ENCODE measurements at places on chromosomes 13 and 19.
A peak's percentile ranks its signal among the peaks of the same experiment; 100 is the strongest.

- no peak for DNase-seq
Measured at GRCh38 chr13:27028683-27029480, 142.7 kb downstream of the USP12 start.

DNA sequence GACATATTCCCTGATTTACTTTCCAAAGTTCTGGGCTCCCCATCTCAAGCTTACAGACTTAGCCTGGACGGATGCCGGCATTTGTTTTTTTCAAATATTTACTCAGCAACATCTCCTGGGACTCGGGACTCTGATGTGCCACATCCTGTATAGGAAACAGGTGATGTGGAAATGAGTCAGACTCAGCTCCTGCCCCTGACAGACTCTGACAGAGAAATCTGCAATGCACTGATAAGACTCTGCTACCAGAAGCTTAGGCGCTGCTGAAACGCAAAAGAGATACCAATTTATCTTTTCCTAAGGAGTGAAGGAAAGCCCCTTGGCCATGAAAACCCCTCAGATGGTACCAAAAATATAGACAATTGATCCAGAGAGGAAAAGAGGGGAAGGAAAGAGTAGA is 16.2 kb downstream of the LAIR2 start:
- DNase-seq: no peak

- DNase-seq: no peak
Measured at GRCh38 chr13:90070362-90070761, 1277.1 kb upstream of the MIR17HG start.

DNA sequence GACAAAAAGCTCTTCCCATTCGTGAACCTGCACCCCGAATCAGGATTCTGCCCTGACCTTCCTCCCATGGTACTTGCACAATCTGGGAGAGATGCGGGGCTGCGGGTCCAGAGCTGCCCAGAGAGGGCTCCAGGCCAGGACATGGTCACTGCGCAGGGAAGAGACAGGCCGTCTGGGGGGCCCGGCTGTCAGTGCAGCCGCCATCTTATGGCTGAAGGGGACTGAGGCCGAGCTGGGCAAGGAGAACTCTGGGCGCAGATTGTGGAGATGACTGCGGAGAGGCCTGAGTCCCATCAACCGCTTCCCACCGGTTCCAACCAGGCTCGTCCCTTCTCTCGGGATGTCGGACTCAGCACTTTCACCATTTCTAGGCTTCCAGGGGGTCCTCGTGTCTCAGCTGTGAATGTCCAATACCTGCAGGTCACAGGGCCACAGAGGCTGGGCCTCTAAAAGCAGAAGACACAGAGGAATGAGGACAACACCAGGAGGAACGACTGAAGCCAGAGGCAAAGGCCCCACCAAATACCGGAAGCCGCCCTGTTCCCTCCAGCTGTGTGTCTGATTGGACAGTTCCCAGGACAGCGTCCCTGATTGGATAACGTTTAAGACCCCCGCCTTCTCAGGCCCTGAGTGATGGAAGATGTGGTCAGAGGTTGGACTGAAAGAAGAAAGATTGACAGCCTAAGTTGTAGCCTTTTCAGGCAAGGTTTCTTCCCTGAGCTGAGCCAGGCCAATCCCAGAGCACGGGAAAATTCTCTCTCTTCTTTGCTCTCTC is 117.1 kb upstream of the ZNF91 start:
- DNase-seq: no peak

- no peak for DNase-seq
Measured at GRCh38 chr13:100392709-100393630, 195.6 kb downstream of the GGACT start.

DNA sequence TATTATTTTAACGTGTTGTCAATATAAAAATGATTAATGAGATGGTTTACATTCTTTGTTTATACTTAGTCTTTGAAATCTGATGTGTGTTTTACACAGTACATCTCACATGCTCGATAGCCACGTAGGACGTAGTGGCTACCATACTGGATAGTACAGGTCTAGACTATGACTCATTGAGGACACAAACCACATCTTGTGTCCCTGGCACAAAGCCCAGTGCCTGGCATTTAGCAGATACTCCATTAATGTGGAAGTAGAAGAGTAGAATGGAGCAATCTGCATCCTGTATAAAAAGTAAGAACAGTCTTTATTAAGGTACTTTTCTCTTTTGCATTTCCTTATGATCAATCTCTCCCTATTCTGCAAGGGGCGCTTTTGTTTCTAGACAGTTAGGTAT is 49.0 kb upstream of the FRY start:
- peak; percentile 57 for DNase-seq

DNA sequence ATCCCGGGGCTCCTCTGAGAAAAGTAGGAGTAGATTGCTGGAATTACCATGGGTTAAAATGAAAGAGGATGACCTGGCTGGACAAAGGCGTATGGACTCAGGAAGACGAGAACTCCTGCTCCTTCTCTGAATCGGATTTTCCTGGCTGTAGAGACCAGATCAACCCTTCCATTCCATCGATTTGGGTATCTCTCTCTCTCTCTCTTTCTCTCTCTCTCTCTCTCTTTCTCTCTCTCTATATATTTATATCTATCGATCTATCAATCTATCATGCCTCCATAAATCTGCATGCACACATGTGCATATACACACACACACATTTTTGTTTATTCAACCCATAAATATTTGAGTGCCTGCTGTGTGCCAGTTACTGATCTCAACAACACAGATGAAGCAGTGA is 234.9 kb downstream of the LMO7 start:
- no peak for DNase-seq

DNA sequence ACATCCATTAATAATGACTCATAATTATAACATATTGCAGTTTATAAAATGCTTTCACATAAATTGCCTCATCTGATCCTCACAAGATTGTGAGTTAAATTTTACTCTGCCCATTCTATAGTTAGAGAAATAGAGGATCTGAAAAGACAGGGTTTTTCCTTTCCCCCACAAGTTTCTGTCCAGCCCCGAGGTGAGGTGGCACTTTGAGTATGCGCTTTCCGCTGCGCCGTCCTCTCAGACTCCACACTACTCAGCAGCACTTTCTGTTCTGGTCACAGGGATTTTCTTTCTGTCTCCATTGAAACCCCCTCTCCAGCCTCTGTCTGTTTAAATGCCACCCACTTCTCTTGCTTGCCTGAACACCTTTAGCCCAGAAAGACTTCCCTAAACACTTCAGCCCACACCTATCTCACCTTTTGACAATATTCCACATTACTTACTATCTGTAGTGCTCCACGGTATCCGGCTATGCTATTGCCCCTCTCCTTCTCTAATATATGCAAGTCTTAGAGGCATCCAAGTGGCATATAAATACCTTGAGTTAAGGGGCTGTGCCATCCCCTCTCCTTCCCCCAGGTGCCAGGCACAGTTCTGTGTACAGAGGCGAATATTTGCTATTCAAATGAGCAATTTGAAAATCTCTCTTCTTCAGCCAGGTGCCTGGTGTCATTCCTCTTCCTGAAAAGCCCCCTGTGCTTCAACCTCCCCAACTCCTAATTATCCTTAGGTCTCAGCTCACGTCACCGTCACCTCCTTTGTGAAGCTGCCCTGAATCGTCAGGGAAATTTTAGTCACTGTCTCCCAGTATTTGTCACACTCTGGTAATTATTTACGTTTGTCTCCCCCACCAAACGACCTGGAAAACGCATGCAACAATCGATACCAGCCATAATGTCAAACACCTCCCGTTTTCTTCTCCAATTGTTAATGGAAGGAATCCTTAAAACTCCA is 268.7 kb downstream of the NHLRC3 start:
- DNase-seq: no peak

- no peak for DNase-seq
Measured at GRCh38 chr13:31050486-31051400, 111.0 kb downstream of the HSPH1 start.

DNA sequence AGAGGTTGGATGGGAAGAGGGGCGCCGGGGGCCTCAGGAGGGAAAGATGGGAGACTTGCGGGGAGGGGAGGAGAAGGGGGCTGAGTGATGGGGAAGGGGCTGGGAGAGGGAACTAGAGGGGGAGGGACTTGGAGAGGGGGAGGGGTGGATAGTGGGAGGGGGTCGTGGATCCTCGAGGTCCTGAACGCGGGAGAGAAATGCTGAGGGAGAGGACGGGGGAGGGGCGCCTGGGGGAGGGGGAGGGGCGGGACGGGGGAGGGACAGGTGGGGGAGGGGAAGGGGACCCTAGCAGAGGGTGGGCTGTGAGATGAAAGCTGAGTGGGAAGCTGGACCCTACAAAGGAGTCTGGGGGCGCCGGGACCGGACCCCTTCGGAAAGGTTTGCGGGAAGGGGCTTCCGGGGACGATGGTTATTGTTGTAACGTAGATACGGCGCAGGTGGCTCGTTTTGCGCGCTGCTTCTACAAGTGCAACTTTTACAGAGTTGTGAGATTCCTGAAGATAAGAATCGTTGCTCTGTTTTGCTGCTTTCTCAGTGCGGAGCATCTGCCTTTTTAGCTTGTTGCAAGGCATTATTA is 418 bp downstream of the ZNF444 start:
- DNase-seq: no peak

- DNase-seq: no peak
Measured at GRCh38 chr13:99709134-99709533, 207.9 kb downstream of the TM9SF2 start.

DNA sequence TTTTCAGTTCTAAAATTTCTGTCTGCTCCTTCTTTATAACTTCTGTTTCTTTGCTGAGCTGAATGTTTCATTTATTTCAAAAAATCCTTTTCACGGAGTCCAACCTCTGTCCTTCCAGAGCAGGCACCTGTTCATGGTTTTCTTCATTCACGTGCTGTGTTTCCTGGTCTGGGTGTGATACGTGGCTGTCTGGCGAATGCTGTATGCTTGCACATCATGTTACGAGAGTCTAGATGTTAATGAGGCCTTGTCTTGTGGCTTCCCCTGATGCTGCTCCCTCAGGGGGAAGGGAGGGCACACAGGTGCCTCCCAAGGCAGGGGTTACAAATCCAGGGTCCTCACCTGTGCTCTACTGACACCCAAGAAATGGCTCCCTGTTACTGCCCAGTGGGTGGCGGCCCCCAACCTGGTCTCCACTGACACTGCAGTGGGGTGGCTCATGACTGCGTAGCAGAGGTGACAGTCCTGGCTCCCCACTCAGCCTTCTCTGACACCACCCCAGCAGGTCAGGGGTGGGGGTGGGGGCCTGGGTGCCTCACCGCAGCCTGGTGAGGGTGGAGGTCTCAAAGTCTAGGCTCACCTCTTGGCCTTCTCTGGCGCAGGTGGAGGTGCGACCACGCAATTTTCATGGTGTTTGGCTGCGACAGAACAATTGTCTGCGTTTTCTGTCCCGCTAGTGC is 20.1 kb upstream of the RAB20 start:
- DNase-seq: no peak

DNA sequence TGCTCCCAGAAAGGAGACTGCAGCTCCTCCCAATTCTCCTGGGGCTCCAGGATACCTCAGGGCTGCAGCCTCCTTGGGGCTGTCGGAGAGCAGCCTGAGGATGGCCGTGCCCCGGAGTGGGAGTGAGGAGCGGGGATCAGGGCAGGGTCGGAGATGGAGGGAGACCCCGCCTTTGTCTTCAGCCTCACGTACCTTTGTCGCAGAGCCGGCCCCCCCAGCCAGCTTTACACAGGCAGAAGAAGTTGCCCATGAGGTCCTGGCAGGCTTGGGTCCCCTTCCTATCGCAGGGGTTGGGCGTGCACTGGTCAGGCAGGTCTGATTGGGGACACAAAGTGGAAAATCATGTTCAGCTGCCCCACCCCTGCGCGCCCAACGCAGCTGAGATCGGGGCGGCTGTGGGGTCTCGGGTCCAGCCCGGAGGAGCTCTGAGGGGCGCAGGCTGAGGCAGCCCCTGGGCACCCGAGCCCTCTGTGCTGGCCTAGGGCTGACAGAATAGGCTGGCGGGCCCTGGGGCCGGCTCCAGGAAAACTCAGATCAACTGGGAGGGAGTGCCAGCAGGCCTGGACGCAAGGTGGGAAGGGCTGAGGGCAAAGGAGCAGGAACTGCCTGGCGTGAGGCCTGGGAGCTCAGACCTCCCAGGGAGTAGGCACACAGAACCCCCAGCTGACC is 24.2 kb downstream of the GAS6 start:
- no peak for DNase-seq

- DNase-seq: no peak
Measured at GRCh38 chr19:45442778-45443461, 19.2 kb upstream of the ERCC1 start.

DNA sequence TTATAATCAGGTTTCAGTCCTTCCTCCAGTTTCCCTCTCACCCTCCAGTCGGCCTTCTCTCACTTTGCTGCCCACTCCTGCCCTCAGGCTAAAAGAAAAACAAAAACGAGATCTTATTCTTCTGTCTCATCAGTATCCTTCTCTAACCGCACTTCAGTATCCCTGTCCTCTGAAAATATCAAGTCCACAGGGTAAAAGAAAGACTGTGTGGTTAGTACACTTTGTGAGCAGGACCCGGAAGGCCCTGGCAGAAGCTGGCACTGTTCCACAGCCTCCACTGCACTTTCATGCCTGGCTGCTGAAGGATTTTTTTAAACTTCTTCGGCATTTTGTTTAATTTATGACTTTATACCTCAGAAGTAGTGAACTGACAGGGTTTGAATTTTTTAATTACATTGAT is 51.8 kb downstream of the TM9SF2 start:
- DNase-seq: no peak

GRCh38 chr13:44969551-44970484 is 19.5 kb downstream of the NUFIP1 start:
- DNase-seq: peak; percentile 53

DNA sequence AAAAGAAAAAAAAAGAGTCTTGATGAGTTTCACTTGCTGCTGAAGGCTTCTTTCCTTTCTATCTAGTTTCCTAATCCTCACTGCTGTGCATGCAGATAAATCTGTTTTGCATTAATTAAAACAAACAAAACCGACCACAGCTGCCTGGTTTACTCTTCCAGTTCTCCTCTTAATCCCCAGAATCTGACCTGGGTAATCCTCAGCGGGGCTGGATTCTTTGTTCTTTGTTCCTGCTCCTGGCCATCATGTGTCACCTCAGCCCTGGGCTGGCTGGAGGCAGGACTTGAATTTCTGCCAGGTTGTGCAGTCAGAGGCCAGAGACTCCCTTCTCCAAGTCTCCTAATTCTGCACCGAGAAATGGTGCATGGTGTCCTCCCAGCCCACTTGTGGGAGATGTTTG is 52.2 kb upstream of the CYP4F8 start:
- no peak for DNase-seq

GRCh38 chr13:28743020-28743419 is 24.2 kb upstream of the SLC46A3 start:
- DNase-seq: no peak

GRCh38 chr13:41588448-41588847 is 131.1 kb downstream of the RGCC start:
- DNase-seq: no peak

- DNase-seq: no peak
Measured at GRCh38 chr19:7783991-7784423, 21.0 kb downstream of the CLEC4M start.
